Hippocampal formation (tissue), 2 donors: ENCODE measurements at places on chromosomes 11 and 22.
A peak's percentile ranks its signal among the peaks of the same experiment; 100 is the strongest.

- no peak for DNase-seq
Observed at GRCh38 chr11:14270690-14271542, 88.1 kb downstream of the RRAS2 start.

- no peak for DNase-seq
Observed at GRCh38 chr11:23202611-23203010, 342.3 kb upstream of the CCDC179 start.

DNA sequence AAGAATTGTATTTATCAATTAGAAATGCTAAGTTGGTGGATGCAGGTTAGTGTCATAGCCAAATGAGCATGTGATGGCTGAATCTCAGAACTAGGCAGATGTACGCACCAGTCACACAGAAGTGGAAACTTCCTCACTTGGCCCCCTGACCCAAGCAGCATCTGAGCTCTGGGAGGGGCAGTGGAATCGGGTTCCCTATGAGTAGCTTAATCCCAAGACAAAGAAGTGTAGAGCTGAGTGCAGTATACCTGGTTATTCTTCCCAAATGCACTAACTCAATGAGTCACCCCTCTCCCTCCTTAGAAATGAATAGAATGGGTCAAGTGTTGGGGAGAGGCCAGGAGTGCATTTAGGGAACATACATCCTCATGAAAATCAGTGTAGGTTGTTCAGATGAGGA, 224.6 kb downstream of the FAT3 start:
- DNase-seq: no peak

DNA sequence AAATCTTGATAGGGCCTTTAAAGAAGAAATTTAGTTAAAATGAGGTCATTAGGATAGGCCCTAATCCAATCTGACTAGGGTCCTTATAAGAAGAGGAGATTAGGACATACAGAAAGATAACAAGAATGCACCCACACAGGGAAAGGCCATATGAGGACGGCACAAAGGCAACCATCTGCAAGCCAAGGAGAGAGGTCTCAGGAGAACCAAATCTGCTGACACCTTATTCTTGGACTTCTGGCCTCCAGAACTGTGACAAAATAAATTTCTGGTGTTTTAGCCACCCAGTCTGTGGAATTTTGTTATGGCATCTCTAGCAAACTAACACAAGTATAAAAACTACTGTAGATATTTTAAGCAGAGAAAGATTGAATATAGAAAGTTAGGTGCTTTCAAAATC, 28.6 kb downstream of the ADM start:
- DNase-seq: no peak

- no peak for DNase-seq
Observed at GRCh38 chr22:44116331-44116730, 64.4 kb upstream of the PARVG start.

DNA sequence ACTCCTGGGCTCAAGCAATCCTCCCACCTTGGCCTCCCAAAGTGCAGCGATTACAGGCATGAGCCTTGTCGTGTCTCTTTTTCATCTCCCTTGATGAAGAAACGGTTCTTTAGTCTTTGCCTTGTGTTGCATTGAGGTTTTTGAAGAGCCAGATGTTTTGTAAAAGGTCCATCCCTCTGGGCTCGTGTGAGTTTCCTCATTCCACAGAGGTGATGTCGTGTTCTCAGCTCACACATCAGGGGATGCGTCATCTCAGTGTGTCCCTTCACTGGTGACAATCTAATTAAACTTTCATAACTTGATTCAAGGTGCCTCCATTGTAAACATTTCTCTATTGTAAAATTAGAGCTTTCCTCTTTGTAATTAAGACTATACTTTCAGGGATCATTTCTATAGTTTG, 29.7 kb upstream of the TEF start:
- DNase-seq: no peak

- DNase-seq: no peak
Observed at GRCh38 chr11:69605737-69606526, 35.0 kb upstream of the CCND1 start.

DNA sequence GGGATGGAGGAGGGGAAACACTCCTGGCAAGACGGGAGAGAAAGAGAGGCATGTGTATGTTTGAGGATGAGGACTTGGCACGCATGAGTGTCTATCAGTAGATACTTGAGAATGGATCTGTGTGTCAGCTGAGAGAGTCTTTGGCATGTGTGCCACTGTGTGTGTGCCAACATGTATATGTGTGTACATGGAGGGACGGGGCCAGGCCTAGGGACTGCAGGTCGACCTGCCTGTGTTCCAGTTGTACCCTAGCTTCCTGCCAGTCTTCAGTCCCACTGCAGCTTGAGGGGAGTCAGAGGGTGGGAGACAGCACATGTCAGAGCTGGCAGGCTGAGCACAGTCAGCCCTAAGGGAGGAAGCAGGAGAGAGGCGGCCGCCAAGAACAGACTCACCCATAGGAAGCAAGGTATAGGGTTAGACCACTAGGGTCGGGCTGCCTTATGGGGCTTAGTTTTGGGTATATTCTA, 5.6 kb downstream of the CLCF1 start:
- no peak for DNase-seq

DNA sequence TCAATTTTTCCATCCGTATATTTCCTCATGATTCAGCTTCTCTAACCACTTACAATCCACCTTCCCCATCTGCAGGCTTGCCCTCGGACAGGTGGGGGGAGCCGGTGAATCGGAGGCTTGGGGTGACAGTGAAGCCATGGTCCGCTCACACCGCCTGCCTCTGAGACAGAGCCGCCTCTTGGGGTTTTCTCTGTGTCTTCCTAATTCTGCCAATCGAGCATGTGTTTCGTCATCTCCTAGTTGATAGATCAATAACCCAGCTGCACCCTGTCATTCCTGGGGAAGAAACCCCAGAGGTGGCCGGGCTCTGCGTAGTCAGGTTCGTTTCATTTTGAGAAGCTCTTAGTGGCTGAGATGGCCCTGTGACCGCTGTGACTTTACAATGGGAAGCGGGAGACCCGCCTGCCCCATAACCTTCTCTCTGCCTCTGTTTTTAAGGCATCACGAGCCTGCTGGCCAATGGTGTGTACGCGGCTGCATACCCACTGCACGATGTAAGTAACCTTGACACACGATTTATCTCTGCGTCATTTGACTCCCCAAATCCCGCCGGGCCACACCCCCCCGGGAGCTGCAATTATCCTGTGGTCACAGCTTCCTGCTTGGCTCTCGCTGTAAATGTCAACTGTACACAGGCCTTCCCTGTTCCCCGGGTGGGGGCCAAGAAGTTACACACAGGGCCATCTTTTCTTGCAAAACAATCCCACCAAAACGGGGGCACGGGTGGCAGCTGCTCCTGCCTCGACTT, 33.3 kb downstream of the ANO1 start:
- DNase-seq: no peak

GRCh38 chr22:25574736-25575135, 10.3 kb downstream of the GRK3 start:
- DNase-seq: no peak

DNA sequence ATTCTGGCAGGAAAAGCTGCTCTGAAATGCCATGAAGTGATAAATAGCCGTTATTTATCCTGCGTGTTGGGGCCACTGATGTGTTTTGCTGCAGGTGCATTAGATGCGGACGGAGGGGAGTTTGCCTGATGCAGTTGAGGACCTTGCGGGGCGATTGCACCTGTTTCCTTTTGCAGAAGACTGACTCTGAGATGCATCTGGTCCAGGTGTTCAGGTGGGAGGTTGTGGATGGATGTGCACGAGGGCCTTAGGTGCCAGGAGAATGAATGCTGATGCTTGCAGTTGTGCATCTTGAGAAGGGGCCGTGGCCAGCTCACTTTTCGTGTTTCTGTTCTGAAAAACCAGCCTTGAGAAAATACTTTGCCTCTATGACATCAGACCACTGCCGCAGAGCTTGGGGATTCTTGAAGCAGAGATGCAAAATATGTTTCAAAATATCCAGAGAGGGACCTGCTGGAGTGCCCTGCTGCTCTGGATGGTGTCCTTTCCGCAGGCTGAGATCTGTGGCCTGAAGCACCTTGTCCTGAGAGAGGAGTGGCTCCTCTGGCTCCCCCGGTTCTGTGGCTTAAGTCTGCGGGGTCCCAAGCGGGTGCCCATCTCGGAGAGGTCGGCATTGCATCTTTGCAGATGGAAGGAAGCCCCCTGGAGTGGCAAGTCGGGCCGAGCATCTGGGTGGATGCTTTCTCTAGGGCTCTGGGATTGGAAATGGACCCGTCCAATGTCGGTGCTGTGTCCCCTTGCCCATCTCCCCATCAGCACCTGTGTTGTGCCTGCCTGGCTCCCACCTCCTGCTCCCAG, 1031.1 kb downstream of the TBC1D22A start:
- DNase-seq: no peak

DNA sequence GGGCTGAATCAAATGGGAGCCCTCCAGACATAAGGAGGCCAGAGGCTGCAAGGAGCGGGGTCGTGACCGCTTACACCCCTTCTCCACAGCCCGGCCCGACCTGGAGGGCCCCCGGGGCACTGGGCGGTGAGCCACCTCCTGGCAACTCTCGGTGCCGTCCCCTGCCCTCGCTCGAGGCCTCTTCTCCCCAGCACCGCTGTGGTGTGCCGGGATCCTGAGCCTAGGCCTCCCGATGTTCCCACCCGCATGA, 432 bp upstream of the GP1BB start:
- no peak for DNase-seq

- DNase-seq: no peak
Observed at GRCh38 chr11:131928992-131929391, 558.6 kb downstream of the NTM start.

GRCh38 chr11:62242021-62242420, at the start of gene SCGB1D2:
SCGB1D2 (plus strand) TSS chr11:62242239; CDS start chr11:62242308, 69 bp downstream.
- DNase-seq: no peak

DNA sequence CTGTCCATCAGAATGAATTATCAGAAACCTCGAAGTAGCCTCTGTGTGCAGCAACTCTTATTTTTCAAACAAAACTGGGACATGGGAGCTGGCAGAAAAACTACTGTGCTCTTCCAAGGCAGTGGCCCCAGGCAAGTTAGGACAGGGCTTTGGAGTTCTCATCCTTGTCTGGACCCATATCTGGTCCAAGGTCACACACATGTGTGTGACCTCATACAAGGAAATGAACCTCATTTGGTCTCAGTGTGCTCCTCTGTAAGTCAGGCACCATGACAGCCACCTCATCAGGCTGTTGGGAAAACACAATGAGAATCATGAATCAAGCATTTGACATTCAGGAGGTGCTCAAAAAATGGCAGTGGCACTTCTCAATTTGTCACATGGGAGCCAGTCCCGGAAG, 25.8 kb downstream of the LARGE1 start:
- no peak for DNase-seq

GRCh38 chr11:20762116-20762844, 92.9 kb downstream of the NELL1 start:
- DNase-seq: no peak

- DNase-seq: no peak
Observed at GRCh38 chr11:57885298-57886050, 123.9 kb downstream of the CTNND1 start.

DNA sequence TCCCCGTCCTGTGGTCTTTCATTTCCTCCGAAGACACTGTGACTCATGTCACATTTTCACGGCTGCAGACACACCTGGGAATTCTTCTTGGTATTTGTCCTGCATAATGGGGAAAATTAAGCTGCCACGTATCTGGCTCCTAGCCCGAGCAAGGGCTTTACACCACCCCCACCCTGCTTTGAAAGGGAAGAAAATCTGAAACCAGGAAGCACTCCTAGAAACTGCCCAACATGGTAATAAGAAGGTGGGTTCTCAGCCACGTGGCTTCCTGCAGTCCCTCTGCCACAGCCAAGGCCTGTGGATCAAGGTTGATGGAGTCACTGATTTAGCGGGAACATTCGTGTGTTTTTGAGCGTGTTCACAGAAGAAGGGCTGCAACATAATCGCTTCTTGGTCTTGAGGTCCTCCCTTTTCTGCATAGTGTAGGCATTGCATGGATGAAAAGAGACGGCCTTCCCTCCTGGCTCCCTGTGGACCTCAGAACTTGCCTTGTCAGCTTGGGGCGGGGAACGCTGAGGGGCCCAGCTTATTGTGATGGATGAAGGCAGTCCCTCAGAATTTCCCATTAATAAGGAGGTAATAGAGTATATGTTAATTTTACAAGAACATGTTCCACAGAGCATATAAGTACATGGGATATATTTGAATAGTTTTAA, 292.0 kb downstream of the NTM start:
- DNase-seq: peak; percentile 49

DNA sequence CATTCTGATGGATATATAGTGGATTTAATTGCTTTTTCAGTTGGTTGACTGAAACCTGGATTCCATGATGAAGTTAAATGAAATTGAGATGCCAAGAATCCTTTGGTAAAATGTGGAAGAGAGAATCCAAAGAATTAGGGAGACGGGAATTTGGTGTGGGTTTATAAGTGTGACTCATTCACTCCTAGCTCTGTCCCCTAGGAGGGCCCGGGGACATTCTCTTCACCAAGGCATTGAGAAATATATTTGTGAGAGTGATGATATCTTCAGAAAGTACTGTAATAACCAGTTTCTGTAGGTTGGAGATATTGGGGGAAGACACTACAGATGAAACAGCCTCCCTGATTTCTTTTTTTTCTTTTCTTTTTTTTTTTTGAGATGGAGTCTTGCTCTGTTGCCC, 13.6 kb upstream of the PHOX2A start:
- DNase-seq: no peak

DNA sequence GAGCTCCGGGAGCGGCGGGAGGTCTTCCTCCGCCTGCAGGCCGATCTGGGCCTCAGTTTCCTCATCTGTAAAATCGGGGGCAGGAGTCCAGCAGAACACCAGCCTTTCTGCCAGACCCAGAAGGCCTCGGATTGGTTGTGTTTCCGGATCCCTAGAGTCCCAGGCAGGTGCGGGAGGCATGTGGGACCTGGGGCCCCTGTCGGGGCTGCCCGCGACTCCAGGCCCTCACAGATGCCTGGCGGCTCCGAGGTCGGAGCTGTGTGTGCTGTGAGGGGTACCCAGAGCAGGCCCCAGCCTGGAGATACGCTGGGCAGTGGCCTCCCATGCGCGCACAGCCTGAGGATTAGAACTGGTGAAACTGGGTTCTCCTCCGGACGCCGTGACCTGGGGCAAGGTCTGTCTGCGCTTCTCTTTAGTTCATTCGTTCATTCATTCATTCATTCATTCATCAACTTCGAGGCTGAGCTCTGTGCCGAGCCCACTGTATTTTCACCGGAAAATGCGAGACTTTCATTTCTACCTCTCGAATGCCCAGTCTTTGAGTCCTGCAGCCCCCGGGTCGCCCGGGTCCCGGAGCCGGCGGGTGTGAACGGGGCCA, 24.6 kb downstream of the FLRT1 start:
- DNase-seq: no peak

GRCh38 chr22:22431271-22432220, 77.0 kb downstream of the ZNF280B start:
- peak; percentile 19 for DNase-seq

DNA sequence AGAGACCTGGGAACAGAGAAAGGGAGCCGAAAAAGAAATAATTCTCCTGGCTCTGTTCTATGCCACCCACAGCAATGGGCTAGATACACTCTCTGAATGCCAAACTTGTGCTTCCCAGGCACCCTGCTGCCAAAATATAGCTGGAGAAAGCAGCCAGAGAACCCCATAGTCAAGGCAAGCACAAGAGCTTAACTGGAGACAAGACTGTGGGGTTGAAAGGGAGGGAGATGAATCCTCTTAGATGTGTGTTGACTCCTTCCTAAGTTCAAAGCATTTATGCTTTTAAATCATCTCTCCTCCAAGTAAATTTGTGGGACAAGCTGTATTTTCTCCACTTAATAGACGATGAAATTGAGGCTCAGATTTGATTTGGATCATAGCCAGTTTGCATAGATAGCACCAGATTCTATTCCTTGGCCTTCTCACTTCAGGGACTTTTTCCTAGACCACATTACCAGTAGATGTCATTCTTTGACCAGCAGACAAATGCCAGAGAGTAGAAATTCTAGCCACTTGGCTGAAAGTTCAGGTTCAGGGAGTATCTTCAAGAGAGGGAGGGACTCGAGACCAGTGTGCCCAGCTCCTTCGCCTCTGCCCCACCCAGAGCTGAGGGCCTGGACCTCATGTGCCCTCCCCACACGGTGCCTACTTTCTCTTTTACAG, 16.5 kb upstream of the ETS1 start:
- no peak for DNase-seq
